ENCODE measurements at places on chromosomes 5 and 9.

DNA sequence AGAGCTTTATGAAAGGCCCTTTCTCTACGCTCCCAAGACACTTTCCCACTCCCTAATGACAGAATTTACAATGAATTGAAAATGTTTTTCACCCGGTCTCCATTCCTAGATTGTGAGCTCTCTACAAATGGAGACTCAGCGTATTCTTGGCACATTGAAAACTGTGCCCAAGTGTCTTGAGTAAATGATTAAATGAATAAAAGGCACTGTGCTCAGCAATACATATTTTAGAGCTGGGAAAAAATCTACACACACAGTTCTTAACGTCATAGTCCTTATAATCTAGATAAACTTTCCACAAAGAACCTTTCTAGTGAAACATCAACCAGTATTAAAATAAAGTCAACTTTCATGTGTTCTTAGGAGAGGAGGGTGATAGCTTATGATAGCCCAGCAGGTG is 634.0 kb downstream of the RAB3C start:
- no peak for DNase-seq

GRCh38 chr5:53984971-53985370 is 325.4 kb downstream of the ARL15 start:
- no peak for DNase-seq

DNA sequence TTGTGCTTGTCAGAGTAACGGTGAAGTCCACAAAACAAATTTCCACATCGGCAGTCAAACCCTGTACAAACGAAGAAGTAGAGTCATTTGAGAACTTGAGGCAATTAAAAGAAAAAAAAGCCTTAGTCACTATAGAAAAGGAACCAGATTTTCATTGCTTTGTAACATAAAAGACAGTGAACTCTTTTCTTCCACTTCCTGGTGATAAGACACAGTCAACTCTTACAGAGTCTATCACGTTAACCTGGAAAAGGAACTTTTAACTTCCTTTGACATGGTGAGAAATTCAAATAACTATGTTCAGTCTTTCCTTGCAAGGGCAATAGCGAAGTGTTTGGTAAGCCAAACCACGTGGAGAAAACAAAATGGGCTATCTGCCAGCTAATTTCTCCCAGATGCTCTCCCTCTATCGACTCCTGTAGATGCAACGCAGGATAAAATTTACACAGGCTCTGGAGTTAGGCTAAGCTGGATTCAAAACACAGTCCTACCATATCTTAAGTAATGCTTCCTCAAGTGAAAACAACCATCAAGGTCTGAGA is 8.9 kb downstream of the ZFAND5 start:
- DNase-seq = no peak

- no peak for DNase-seq
Measured at GRCh38 chr5:61076626-61077025, 85.6 kb downstream of the SMIM15 start.

DNA sequence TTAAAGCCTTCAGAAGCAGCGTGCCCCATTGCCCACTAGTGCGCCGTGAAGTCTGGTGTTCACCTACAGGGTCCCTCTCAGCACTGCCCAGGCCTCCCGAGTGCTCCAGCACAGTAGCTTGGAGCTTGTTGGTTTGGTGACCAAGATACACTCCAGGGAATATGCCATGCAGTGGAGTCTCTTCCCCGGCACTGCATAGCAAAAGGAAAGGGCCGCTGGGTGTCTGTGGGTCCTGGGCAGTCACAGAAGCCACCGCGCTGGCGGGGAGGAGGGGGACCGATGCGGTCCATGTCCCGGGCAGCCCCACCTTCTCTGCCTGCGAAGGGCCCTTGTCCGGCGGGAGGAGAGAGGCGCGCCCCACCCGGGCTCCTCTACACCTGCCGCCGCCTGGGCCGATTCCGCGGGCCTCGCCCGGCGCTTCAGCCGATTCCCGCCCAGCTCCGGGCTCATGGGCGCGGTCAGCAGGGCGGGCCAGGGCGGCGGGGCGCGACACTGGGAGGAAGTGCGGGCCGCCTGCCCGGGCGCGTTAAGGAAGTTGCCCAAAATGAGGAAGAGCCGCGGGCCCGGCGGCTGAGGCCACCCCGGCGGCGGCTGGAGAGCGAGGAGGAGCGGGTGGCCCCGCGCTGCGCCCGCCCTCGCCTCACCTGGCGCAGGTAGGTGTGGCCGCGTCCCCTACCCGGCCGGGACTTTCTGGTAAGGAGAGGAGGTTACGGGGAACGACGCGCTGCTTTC is at the start of gene SYK:
Gene SYK, plus strand, starts transcription at position 579 of the 732 bp plus-strand sequence. CDS start 42,080 bp downstream, outside the sequence.
- no peak for DNase-seq

- DNase-seq = no peak
Measured at GRCh38 chr9:92714787-92715487, 45.0 kb upstream of the IPPK start.

DNA sequence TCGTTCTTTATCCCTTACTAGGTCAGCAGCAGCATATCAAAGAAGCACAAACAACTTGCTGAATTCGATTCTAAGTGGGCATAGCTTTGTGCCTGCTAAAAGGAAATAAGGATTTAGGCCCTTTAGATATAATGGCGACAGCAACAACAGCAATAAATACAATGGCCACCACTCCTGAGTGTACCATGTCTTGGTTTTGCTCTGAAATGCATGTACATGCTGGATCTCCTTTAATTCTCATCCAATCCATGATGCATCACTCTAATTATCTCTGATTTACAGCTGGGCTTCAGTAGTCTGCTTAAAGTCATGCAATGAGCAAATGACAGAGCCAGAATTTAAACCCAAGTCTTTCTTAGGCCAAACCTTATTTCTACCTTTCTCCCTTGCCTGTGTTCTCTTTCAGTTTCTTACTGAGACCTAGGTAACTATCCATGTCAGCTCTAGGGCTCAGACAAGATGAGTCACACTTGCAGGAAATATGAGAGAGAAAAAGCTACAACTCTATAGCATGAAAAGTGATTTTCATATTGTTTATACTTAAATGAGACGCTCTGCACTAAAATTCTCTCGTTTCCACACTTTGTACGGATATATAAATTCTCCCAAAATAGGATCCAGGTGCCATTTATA is 111.8 kb downstream of the HMHB1 start:
- no peak for DNase-seq

DNA sequence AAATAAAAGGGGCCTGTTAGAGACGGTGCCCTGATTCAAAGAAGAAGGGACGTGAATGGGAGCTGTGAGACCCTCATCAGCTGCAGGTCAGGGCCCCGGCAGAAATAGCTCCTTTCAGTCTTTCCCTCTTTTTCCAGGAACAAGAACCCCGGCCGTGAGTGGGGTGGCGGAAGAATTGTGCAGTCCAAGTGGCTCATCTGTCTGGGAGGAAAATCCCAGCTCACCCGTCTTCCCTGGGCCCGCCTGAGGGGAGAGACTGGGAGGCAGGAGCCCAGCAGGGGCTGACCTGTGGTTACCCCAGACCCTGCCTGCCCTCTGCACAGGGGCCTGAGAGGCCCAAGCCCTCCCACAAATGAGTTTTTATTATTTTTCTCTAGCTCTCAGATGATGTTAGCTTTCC is 24.8 kb upstream of the CSF1R start:
- no peak for DNase-seq

Data from stimulated activated CD4-positive, alpha-beta T cell treated with anti-CD3 and anti-CD28 coated beads, Interleukin-1b, Interleukin-23, amount 100 ng/mL, for 24 hours (primary cell).